ENCODE measurements at places on chromosomes 5 and 9.

GRCh38 chr5:150710165-150710564, 9.3 kb upstream of the RBM22 start:
- DNase-seq = no peak

- DNase-seq = no peak
Observed at GRCh38 chr5:143659599-143660238, 152.2 kb upstream of the HMHB1 start.

DNA sequence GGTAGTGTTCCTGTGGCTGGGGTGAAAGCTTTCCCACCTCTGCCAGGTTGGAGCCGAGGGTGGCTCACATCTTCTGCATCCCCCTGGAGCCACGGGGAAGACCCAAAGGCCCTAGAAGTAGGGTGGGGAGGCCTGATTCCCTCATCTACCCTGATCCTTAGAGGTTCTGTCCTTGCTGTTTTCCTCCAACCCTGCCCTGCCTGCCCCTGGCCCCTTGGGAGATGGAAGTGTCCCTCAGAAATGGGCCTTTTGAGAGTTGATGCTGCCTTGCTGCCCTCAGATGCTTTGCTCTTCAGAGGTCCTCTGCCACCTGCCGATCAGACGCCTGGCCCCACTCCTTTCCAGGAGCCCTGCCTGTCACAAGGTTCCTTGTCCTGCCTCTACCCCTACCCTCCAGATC, 6.3 kb downstream of the CCL19 start:
- DNase-seq = no peak

- DNase-seq = no peak
Observed at GRCh38 chr5:159273923-159274322, 10.8 kb downstream of the UBLCP1 start.

DNA sequence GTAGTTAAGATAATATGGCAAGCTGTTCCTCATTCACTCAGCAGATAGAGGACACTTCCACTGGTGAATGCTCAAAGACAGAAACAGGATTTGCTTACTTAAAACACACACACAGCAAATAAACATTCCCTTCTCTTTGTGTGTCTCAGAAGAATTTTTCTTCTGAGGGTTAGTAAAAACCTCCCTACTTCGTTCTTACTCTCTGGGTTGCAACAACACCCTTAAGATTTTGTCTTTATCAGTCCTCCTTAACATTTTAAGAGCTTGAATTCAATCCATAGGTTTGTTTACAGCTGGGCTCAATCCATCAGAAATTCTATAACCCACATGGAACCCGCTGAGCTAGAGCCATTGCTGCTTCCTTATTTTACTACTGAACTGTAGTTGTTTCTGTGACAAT, 237.4 kb upstream of the PIK3R1 start:
- DNase-seq = no peak

DNA sequence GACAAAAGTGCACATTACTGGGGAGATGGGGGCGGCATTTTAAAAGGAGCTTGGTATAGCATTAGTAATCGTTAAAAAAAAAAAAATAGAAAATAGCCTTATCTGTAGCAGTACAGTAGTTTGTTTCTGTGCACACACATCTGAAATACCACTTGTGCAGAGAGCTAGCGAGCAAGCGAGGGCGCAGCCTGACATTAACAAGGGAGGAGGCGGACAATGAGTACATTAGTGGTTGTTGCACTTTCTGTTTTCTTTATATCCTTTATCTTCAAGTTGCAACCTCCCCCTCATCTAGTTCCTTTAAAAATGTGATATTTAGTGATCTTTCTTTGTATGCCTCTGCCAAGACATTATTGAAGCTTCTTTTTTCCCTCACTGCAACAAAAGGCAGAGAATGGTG, 880 bp upstream of the PTPDC1 start:
- DNase-seq = no peak

GRCh38 chr5:162283609-162284008, 216.0 kb downstream of the GABRG2 start:
- DNase-seq = no peak

GRCh38 chr5:118919016-118919415, 69.3 kb downstream of the DTWD2 start:
- DNase-seq = no peak

GRCh38 chr5:31708089-31708488, 69.2 kb downstream of the PDZD2 start:
- no peak for DNase-seq

- no peak for DNase-seq
Observed at GRCh38 chr5:125117566-125117965, 371.1 kb upstream of the ZNF608 start.

DNA sequence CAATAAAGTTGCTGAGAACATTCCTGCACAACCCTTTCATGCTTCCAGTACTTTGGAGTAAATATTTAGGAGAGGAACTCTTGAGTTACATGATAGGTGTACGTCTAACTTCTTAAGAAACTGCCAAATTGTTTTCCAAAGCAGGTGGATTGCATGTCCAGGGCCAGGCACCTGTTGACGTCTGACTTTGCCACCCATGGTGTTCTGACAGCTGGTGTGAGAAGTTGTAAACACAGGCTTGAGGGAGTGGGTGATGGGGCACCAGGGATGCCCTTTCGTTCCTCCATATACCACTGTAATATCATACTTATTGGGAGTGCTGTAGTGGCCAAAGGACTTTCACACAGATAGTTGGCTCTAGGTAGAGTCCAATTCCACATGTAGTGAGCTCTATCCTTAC, 352.1 kb downstream of the GADD45G start:
- no peak for DNase-seq

DNA sequence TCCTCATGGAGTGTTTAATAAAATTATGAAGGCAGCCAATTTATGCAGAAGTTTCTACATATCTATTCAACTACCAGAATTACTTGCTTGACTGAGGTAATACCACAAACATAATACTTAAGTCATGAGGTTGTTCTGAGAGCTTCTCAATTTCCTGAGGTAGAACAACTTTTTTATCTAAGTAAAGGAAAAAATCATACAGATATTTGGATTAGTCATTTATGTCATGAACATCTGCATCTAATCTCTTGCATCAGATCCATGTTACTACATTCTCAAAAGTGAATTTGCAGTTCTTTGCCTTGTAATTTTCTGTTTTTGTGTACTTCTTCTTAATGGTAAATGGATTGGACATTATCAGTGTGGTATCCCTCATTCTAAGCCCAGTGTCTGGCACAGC, 60.4 kb upstream of the RGMB start:
- DNase-seq = no peak

DNA sequence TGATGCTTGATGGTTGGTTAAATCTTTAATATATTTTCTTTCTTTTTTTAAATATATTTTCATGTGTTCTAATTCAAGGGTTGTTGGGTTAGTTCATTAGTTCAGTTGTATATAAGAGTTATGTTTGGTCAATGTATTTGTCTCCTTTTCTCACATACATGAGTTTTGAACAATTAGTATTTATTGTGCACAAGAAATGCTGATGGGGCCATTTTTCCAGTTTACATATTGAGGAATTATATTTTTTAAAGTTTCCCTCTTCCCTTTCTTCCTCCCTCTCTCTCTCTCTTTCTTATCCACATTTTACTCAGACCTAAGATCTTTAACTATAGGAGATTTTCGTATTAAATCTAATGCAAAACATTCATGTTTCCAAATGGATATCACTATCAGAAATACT, 74.0 kb downstream of the LNPEP start:
- no peak for DNase-seq

DNA sequence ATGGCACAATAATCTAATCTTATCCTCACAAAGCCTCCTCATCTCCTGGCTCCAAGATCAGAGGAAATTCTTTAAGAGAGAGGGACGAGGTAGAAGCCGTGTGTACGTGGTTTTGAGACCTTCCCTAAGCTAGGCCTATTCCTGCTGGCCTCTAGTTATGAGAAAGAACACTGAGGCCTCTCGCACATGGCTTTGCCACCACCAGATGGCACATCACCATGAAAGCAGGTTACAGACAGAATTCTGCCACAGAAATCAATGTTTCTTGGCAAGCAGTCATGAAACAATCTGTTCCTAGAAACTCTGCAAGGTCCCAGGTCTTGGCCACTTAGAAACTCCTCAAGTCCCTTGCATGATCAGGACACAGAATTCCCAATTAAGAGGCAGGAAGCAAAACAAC, 268.2 kb upstream of the TAS2R1 start:
- DNase-seq = no peak

DNA sequence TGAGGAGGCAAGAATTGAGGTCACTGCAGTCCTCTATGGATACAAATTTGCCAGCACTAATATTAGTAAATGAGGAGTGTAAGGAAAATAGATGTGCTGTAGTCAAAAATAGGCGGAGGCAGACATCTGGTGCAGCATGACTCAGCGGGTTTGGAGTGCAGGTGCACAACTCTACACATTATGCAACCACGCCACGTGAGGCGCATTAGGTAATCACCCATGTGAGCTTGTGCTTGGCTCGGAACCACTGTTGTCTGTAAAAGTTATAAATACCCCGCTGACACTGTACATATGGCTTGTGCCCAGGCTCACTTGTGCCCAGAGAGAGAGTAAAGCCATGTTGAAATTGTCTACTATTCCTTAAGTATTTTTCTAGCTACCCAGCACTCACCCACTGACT, 623.5 kb upstream of the NUDT12 start:
- DNase-seq = no peak

DNA sequence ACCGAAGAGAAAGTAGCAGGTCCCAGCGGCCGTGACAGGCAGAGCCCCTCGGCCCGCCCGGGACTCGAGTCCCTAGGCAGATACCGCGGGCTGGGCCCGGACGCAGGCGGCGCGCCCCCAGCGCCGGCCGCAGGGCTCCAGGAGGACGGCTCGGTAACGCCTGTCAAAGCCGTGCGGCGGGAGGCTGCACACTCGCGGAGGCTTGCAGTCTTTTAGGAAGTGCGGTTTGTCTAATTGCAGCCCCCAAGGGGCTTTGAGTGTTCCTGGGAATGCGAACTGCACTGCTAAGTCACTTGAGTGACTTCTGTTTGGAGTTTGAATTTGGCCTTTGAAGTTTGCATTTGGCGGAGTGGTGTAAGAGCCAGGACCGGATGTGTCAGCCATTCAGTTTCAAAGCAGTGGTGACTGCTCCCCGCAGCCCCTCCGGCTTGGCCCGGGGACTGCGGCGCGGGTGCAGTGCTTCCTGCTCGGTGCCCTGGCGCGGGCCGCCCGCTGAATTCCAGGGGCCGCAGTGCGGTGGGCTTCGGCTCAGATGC, 1.3 kb downstream of the MAP3K1 start:
- DNase-seq = peak; percentile 42

DNA sequence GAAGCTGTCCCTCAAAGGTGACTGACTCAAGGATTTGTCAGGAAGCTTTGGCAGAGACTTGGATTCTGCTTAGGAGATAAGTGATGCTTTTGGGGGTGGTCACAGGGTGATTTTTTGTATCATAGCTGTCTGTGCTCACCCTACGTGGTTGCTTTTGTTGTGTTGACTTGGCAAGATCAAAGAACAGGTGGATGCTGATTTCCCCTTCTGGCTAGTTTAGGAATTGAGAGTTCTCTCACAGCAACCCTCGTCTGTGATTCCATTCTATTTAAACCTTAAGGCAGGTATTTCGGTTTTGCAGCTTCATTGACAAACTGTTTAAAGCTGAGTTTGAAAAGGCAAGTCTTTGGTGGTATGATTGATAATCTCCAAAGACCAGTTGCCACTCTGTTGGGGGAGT, 27.2 kb downstream of the ARHGAP26 start:
- no peak for DNase-seq

GRCh38 chr5:132746954-132747615, at the start of gene CCNI2:
Gene CCNI2 (plus strand): TSS chr5:132747426. CDS start chr5:132747496, 70 bp downstream.
- DNase-seq = peak; percentile 50

DNA sequence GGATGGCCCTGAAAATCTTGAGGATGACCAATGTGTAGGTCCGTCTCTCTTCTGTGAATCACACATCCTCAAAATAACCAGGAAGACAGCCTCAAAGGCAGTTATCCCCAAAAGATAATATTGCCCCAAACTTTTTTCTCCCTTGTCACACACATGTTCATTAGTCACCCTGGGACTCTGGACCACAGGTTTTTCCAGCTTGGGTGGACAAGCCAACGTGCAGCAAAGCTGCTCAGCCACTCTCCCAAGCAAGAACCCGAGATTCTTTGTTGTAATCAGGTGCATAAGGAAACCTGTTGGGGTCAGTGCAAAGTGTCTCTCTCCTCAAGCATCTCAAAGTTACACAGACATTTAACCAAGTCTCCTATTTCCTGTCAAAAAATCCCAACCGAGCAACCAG, 196.6 kb downstream of the GNA14 start:
- no peak for DNase-seq

- no peak for DNase-seq
Observed at GRCh38 chr9:93288891-93289883, 105.2 kb downstream of the WNK2 start.

DNA sequence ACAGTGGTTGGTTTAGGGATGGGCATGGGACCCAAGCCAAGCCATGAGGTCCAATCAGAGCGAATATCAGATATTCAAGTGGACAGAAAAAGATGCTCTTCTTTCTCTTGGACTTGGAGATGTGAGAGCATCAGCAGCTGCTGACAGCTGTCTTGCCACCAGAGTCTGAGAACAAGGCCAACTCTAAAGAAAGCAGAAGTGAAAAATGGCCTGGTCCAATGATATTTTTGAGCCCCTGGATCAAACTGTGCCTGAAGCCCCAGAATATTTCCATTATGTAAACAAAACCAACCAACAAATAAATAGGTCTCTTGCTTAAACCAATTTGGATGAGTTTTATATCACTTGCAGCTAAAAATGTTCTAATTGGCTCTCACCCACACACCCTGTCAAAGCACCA, 30.7 kb upstream of the JADE2 start:
- DNase-seq = no peak

DNA sequence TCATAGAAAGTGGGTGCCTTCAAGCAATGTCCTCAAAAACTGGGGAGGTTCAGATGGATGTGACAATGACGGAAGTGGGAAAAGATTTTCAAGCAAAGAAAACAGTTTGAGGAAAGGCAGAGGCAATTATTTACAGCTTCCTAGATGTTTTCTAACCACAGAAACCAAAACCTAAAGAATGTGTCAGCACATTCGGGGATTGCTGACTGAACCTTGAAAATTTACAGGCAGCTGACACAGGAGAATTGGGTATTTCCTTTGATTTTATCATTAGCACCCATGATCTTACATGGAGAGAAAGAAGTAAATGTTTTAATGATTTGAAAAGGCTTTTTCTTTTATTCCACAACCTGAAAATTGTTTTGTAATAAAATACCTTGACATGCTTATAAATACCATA, 369.0 kb downstream of the ACTL7B start:
- DNase-seq = no peak

GRCh38 chr5:178461004-178461730, 129.0 kb downstream of the COL23A1 start:
- peak; percentile 7 for DNase-seq

DNA sequence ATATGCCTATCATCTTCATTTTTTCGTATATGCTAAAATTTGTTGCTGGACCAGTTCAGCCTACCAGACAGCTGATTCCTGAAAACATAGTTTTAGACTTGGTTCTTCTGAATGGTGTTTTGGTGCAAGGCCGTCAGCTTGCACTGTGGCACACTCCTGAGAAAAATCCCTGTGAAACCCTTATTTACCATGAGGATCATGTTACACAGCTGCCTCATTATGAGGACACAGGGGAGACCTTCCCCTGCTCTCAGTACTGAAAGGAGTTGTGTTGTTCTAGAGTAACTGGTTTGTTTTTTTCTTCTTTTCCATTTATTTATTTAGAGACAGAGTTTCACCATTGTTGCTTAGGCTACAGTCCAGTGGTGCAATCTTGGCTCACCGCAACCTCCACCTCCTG, 37.6 kb downstream of the MAST4 start:
- no peak for DNase-seq

GRCh38 chr5:35031276-35031675, 16.5 kb downstream of the AGXT2 start:
- no peak for DNase-seq
